ENCODE measurements at places on chromosomes 12 and 14.

GRCh38 chr12:6461401-6462233 is 8.9 kb downstream of the VAMP1 start:
- DNase-seq, result no peak

- no peak for DNase-seq
Observed at GRCh38 chr12:25324861-25325260, 74.1 kb upstream of the KRAS start.

DNA sequence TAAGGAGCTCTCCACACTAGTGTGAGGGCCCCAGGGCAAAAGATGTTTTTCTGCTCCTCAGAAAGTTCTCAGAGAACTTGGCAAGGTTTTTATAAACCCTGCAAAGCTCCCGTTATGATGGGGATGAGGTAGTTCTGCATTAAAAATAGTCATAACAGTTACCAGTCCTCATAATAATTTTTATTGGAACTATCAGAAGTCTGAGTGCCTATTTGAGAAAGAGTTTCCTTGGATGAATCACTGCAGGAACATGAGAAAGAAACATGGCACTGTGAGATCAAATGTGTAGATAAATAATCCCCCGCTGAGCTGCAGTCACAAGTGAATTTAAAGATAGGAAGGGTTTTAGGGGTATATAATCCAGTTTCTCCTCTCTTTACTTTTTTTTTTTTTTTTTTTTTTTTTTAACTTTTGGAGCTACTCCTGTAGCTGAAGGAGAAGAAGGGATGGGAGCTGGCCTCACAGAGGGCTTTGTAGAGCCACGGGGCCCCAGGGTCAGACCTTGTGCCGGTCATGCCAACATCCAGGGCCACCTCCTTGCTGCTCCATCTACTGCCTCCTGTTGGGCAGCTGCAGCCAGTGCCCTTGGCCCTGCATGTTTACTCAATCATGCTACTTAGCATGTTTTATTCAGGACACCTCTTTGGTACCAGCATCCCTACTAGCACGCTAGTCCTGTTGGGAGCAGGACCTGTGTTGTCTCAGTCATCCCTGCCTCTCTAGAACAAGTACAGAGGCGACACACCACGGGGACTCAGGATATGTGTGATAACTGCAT is 39.5 kb downstream of the EVL start:
- no peak for DNase-seq

- peak; percentile 28 for DNase-seq
Observed at GRCh38 chr14:53180272-53181221, 27.4 kb upstream of the DDHD1 start.

GRCh38 chr12:6092784-6093722 is 31.4 kb downstream of the VWF start:
- peak; percentile 95 for DNase-seq

- no peak for DNase-seq
Observed at GRCh38 chr12:8661751-8662150, 875 bp downstream of the MFAP5 start.

GRCh38 chr14:92670160-92670559 is 78.3 kb downstream of the LGMN start:
- no peak for DNase-seq

DNA sequence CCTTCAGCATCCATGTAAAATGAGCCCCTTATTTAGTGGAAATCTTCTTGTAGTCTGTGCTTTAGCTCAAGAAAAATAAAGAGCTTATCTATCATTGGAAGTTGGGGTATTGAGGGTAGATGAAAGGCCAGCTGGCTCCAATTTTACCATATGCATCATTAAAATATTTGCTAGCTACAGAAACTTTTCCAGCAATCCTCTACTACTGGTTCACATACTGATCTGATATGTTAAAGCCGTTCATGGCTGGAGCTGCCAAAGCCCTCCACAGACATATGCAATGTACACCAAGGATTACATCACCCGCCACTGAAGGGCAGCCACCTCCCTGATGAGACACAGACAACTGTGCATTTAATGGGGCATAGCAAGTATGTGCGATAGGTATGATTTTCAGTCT is 1205.3 kb downstream of the GALC start:
- no peak for DNase-seq

DNA sequence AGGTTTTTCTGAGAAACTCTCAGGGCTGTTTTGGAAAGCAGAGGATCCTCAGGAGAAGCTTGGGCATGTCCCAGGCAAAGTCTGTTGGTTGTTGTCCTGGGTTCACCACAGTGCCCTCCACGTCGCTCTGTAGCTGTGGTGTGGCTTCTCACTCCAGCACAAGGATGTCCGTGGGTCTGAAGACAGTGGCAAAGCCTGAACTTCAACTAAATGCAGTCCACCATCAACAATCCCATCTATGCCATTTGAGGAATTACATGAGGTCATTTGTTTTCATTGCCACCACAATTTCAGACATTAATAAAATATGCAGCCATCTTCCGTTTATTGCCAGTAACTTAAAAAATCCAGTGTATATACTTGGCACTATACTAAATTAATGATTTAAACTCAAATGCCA is 272.1 kb downstream of the LRIG3 start:
- no peak for DNase-seq

GRCh38 chr14:89056394-89056793 is 231.9 kb downstream of the TTC8 start:
- DNase-seq, result no peak

GRCh38 chr12:12338527-12339168 is 11.4 kb downstream of the MANSC1 start:
- DNase-seq, result no peak

- DNase-seq, result no peak
Observed at GRCh38 chr12:109009766-109010165, 11.1 kb downstream of the SVOP start.

GRCh38 chr12:12506496-12506890 is 56.2 kb downstream of the DUSP16 start:
- no peak for DNase-seq

GRCh38 chr12:94149781-94150239 is 1.4 kb downstream of the PLXNC1 start:
- DNase-seq, result no peak

GRCh38 chr14:74109369-74109768 is 24.6 kb downstream of the LIN52 start:
- no peak for DNase-seq

DNA sequence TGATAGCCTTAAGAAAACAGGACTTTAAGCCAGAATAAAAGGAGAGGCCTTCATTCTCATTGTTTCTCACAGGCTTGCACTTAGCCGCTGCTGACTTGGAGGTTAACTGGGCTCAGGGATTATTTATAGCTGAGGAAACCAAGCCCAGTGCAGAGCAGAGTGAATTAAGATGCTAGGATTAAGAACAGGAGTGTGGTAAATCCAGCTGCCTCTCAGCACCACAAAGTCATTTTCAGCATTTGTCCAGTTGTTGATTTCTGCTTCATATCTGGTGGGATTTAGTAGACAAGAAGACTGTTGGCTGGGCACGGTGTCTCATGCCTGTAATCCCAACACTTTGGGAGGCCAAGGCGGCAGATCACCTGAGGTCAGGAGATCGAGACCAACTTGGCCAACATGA is 14.3 kb upstream of the KRT73 start:
- DNase-seq, result no peak

DNA sequence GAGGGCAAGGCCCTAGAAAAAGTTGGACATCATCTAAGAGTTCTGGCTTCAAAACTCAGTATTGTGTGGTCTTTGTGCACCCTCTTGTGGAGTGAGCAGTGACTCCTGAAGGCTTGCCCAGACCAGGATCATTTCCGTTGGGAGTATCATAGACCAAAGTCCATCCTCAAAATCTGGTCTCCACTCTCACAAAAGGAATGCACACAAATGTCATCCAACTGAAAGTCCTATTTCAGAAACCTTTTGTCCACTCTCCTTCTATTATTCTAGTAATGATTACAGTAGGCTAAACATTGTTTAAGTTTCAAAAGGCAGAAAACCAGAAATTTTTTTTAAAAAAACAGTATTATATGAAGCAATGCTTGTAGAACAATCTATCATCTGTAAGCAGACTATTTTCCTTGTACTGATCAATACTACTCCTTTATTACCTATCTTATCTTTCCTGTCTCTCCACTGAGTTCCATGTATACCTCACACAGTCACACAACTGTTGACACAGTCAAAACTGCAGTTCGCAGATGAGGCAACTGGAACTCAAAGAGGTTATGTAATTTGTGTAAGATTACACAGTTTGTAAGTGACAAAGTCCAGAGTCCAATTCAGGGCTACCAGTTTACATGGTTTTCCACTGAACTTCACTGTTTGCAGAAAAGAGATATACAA is 41.4 kb downstream of the COX16 start:
- DNase-seq, result peak; percentile 73

DNA sequence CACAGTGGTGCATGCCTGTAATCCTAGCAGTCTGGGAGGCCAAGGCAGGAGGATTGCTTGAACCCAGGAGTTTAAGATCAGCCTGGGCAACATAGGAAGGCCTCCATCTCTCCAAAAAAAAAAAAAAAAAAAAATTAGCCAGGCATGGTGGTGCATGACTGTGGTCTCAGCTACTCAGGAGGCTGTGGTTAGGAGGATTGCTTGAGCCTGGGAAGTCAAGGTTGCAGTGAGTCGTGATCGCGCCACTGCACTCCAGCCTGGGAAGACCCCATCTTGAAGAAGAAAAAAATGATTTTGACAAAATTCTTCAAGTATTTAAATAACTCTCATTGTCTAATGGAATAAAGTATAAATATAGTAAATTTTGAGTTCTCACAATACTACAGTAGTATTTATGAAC is 219.2 kb upstream of the SSTR1 start:
- DNase-seq, result no peak

DNA sequence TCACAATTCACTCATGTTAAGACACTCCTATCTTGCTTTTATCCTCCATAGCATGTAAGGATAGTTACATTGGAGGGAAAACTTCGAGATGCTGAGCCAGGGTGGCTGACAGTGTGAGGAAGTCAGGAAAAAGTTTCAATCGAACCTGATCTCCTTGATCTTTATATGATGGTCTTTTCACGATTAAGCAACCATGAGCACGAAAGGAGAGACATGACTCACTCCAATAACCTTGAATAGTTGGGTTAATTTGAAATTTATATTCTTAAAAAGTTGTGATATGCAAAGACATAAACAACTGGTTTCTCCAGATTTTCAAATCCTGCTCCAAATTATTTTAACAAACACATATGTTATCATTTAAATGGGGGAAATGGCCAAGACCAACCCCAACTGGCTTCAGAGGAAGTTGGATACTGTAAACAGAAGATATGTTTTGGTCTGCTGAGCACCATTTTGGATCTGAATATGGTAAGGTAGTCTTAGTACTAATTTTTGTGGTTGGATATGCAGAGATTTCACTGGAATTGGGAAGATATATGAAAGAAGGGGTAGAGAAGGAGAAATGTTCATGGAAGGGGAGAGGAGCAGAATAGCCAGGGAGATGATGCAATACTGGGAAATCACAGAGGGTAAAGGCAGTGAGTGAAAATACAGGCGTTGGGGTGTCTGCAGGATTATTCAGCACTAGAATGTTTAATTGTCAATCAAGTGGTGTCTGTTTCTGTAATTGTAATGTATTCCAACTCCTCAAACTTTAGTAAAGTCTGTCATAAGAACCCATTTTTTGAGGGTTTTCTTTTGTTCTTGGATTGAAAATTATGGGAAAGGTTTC is 185.2 kb upstream of the SLC38A2 start:
- DNase-seq, result no peak

- DNase-seq, result peak; percentile 70
Observed at GRCh38 chr14:20836668-20837338, 34.2 kb upstream of the RNASE1 start.

GRCh38 chr14:75960231-75960630 is 21.6 kb downstream of the TGFB3 start:
- no peak for DNase-seq

DNA sequence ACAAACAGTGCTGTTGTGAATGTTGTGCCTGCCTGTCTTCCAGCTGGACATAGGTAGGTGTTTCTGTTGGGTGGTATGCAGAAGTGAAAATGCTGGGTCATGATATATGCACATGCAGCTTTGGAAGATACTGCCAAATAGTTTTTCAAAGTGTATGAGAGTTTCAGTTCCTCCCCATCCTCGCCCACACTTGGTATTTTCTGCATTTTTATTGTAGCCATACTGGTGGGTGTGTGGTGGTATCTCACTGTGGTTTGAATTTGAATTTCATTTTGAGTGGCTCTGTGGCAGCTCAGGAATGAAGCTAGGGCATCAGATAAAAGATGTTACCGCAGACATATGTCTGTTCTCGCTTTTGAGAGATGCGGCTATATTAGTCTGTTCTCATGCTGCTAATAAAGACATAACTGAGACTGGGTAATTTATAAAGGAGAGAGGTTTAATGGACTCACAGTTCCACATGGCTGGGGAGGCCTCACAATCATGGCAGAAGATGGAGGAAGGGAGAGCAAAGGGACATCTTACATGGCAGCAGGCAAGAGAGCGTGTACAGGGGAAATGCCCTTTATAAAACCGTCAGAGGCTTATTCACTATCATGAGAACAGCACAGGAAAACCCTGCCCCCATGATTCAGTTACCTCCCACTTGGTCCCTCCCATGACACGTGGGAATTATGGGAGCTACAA is 183.1 kb downstream of the CAND1 start:
- DNase-seq, result no peak

DNA sequence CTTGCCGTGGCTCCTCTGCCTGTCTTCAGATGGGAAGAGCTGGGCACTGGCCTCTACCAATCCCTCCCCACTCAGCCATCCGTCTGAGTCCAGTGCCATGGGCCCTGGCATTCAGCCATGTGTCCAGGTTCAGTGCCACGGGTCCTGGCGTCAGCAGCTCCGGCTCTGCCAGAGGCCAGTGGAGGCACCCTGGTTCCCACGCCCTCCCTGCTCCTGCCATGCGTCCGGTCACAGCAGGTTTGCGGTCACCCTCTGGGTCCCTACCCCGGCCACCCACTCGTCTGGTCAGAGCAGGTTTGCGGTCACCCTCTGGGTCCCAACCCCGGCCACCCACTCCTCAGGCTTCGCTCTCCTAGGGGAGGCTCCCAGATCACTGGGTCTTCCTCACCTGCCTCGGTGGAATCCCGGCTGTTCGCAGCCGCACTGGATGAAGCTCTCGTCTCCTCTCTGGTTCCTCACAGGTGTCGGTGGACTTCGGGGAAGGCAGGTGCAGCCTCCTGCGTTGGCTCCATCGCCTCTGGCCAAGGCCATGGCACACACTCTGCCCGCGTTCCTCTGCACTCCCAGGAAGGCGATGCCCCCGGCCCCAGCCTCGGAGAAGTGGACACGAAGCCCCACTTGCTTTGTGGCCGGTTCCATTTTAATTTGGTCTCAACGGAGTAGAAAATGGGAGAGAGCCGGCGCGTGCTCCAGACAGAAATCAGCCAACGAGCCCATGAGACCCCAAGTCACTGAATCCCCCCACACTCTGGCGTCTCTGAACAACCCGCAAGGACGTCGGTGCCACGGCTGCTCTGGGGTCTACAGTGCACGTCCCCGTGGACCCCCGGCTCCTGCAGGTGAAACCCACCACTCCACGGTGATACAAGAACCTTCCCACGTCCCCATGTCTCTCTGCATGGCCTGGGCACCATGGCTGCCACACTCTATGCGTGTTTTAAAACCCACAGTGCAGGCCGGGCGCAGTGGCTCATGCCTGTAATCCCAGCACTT is 47.8 kb upstream of the FBRSL1 start:
- DNase-seq, result no peak

Measured in urothelium cell line (cell line).